HepG2 (cell line): ENCODE measurements at places on chromosomes 5 and 9. TPM values are rescaled to one million over a fixed set of nuclear protein-coding genes. Genes with fewer than 3 reads are reported as not detected.

NR6A1 gene
- 19.7 and 28.1 TPM in 2 replicates for polyA plus RNA-seq

GRCh38 chr9:110951805-110952539, 86.3 kb downstream of the LPAR1 start:
- DNase-seq: no peak

- DNase-seq: no peak
These were observed 864.6 kb upstream of the ACO1 start for GRCh38 chr9:31519826-31520225.

- DNase-seq: no peak
These were observed 514.2 kb downstream of the RAB3C start for GRCh38 chr5:59097116-59097515.

- no peak for DNase-seq
These were observed 16.1 kb downstream of the ACTBL2 start for GRCh38 chr5:57466544-57466943.

DNA sequence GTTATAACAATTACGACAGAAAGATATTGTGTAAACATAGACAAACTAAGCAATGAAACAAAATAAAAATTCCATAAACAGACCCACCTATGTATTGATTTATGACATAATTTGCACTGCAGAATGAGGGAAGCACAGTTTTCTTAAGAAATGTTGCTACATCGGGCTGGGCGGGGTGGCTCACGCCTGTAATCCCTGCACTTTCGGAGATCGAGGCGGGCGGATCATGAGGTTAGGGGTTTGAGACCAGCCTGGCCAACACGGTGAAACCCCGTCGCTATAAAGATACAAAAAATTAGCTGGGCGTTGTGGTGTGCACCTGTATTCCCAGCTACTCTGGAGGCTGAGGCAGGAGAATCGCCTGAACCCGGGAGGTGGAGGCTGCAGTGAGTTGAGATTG, 1344.4 kb upstream of the WWC1 start:
- no peak for DNase-seq

PCDHB2 gene
- polyA plus RNA-seq: 7.5 and 8.1 TPM in 2 replicates

DNA sequence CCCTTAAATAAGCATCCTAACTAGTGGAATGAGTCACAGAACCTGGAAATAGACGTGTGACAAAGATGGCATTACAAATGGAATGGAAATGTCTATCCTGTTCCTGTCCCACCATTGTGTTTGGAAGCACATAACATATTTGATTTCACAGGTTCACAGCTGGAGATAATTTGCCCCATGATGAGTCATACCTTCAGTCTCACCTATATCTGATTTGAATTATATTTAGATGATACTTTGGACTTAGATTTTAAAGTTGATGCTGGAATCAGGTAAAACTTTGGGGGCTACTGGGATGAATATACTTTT, 92.5 kb downstream of the CEMIP2 start:
- DNase-seq: no peak

DNA sequence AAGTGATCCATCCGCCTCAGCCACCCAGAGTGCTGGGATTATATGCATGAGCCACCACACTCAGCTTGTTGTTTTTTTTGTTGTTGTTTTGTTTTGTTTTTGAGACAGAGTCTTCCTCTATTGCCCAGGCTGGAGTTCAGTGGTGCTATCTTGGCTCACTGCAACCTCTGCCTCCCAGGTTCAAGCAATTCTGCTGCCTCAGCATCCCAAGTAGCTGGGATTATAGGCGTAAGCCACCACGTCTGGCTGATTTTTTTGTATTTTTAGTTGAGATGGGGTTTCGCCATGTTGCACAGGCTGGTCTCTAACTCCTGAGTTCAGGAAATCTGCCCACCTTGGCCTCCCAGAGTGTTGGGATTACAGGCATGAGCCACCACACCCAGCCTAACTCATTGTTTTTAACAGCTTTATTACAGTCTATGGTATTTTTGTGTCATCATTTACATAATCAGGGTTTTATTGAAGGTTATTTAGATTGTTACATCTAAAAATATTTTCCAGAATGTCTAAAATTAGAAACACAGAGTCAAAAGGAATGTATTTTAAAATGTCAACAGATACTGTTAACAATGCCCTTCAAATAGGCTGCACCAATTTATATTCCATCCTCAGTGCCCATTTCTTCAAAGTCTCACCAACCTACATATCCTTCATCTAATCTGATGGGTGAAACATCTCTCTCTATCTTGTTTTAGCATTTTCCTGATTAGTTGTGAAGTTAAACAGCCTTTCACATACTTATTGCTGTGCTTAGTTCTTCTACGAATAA, 18.6 kb downstream of the KIF3A start:
- no peak for DNase-seq

GRCh38 chr5:164027738-164028137, 522.3 kb downstream of the MAT2B start:
- DNase-seq: no peak

ENHO gene
- polyA plus RNA-seq: 0.08 TPM in 1 of 2 replicates, not detected in the other

GRCh38 chr5:169547508-169547907, 36.1 kb upstream of the SPDL1 start:
- DNase-seq: no peak

DNA sequence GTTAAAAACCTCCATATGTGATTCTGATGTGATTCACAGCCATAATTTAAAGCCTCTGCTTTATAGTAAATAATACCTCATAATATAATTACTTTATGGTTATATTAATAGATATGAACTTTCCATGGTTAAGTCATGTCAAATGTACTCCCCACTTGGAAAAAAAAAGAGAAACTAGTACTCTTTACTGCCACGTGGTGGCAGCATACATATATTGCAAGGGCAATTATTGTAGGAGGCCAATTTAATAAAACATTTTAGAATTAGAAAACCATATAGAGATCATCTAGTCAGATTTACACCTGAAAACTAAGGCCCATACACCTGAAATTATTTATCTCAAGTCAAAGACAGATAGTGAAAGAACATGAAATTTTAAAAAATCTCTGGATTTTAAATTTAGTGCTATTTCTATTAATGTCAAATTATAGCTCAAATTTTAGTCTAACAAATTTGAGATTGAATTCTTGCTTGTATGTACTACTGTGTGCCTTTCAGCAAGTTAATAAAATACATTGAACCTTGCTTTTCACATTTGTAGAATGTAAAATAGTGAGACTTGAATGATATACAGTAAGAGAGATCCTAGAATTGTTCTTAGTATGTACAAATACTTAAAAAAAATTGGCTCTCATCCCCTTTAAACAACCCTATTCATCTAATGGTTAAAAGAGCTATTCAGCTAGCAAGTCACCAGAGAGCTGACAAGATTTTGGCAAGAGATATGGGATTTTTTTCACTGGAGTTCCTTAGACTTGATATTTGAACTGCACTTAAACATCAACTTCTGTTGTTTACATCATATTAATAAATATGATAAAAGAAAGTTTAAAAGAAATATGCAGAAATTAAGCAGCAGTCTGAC, 603.8 kb downstream of the TLE4 start:
- peak; percentile 23 for DNase-seq

ROPN1L gene
- 0.08 TPM in 1 of 2 replicates, not detected in the other for polyA plus RNA-seq

GRCh38 chr5:56900858-56901578, 8.4 kb upstream of the SETD9 start:
- peak; percentile 56 for DNase-seq

GABBR2 gene
- polyA plus RNA-seq: 0.01 TPM in 1 of 2 replicates, not detected in the other

DNA sequence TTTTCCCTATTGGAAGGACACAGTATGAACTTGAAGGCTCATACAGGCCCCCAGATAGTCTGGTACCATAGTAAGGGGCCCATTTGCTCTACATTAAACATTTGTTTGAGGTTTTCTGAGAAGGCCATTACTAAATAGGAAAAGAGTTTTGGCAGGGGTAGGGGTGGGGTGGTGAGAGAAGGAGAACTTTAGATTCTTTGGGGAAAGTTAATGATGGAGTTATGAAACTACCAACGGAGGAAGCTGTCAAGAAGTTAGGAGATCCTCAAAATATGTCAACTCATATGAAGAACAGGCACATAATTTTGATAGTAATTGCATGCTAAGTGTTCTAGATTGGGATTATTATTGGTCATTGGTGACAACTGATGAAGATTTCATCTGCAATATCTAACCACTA, 114.7 kb downstream of the TAF11L14 start:
- no peak for DNase-seq

CD72 gene
- polyA plus RNA-seq: 0.82 and 1.1 TPM in 2 replicates

TUBB4B gene
- polyA plus RNA-seq: 182 and 243 TPM in 2 replicates

MSMP gene
- polyA plus RNA-seq: 0.34 and 0.46 TPM in 2 replicates

DNA sequence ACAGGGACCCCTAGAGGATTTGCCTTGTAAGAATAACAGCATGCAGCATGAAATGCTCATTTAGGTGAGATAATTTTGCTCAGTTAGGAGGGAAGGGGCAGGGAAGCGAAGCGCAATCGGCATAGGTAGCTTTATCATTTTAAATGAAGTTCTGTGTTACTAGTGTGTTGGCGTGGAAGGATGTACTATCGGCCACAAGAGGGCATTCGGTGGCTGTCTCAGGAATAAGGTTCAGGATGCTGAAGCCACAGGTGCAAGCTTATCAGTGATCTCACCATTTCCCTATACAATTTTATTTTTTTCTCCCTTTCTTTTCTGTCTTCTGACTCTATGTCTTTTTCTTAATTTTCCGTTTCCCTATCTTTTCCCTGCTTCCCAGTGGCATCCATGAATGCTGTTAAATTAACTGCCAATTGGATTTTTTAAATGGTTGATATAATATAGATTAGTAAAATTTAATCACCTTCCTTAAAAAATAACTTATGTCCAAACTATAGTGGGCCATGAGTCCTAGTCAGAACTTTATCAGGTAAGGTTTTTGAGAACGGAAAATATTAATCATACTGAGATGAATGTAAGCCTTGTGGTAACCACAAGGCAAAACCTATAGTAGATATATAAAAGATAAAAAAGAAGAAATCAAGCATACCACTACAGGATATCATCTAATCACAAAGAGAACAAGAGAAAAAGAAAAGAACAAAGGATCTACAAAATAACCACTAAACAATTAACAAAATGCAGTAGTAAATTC, 1.2 kb upstream of the INSL6 start:
- DNase-seq: peak; percentile 56

PCDHA9 gene
- polyA plus RNA-seq: 0.03 and 0.04 TPM in 2 replicates

GRCh38 chr9:125412166-125412565, 150.5 kb downstream of the GAPVD1 start:
- DNase-seq: no peak

DNA sequence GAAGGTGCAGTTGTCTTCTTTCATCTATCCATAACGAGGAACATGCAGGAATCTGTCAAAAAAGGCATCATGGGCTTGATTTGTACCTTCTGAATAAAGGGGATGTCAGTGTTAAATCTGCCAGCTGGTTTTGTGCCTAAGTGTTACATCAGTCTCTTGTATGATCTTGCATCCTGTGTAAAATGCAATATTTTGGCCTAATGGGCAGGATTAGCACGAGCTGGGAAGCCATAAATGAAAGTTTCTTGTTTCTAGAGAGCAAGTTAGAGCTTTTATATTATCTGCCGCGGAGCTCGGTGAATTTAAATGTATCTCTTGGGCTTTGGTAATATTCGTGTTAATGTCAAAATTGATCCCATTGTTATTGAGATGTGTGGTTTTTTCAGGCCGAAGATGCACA, 526.1 kb upstream of the WWC1 start:
- no peak for DNase-seq

- peak; percentile 47 for DNase-seq
These were observed 37.6 kb downstream of the ANKRD33B start for GRCh38 chr5:10601246-10602030.

DNA sequence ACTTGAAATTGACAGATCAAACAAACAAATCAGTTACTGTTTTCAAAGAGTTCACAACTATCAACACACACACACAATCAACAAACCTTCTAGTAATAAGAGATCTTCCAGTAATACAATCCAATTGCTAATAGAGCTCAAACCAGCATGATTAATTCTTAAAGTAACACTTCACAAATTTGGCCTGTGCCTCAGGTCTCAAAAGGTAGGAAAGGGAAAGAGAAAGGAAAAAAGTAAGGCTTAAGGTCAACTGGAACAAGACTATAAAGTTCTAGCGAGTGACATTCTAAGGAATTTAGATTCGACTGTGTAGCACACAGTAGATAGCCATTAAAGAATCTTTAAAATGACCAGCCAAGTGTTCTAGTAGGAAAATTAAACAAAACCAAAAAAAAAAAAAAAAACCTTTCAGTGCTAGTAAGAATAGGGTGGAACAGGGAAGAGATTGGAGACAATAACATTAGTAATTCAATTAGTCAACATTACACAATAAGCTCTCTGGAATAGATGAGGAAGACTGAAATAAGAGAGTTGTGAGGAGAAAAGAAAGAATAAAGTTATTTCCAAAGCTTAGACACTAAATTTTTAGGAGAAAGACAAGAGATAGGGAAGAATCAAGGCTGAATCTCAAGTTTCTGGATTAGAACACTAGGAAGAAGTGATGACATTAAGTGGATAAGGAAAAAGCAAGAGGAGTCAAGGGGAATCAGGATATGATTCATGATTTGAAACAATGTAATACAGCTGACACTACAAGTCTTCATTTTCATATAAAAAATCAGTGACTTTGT, 86.1 kb downstream of the FBXL17 start:
- DNase-seq: no peak

LECT2 gene
- not detected in 2 replicates for polyA plus RNA-seq

- DNase-seq: no peak
These were observed 172.8 kb upstream of the PITX1 start for GRCh38 chr5:135206862-135207261.
